ENCODE measurements at places on chromosomes 16 and 17. TPM values are rescaled to one million over a fixed set of nuclear protein-coding genes. Genes with fewer than 3 reads are reported as not detected.

GRCh38 chr16:86966777-86967176, 350.4 kb downstream of the C16orf95 start:
- peak; percentile 35 for DNase-seq

Gene RBFOX1
- not detected for total RNA-seq

DNA sequence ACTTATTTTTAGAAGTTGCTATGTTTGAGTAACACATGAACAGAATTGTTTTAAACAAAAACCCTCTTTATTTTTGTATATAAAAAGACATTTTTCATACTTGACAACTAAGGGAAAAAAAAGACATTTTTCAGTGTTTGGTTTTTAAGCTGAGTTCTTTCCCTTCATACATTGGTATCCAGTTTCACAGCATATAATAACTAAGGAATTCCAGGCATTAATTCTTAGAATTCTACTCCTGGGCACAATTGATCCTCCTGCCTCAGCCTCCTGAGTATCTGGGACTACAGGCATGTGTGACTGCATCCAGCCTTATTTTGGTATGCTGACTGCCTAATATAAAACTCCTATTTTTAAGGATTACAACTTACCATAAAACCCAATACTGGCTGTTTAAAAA, 8.4 kb downstream of the FBXO47 start:
- DNase-seq: no peak

DNA sequence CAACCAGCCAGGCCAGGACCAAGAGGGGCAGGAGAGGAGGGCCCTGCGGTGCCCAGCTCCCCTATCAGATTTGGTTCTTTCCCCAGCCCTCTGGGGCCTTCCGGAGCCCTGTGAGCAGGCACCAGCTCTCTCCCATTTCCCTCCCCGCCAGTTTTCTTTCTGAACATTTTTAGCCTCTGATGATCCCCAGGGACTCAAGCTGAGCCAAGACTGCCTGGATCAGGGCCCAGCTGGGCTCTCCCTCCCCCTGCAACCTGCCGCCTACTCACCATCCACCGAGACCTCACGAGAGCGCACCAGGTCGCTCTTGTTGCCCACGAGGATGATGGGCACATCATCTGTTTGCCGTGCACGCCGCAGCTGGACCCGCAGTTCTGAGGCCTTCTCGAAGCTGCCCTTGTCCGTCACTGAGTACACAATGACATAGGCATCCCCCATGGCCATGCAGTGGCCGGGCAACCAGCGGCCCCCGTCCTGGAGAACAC, 2.0 kb downstream of the RRAD start:
- no peak for DNase-seq

Gene KRT24
- total RNA-seq: not detected

Measured in spleen (tissue), 13 donors.